ENCODE measurements at places on chromosomes 2 and 18.

DNA sequence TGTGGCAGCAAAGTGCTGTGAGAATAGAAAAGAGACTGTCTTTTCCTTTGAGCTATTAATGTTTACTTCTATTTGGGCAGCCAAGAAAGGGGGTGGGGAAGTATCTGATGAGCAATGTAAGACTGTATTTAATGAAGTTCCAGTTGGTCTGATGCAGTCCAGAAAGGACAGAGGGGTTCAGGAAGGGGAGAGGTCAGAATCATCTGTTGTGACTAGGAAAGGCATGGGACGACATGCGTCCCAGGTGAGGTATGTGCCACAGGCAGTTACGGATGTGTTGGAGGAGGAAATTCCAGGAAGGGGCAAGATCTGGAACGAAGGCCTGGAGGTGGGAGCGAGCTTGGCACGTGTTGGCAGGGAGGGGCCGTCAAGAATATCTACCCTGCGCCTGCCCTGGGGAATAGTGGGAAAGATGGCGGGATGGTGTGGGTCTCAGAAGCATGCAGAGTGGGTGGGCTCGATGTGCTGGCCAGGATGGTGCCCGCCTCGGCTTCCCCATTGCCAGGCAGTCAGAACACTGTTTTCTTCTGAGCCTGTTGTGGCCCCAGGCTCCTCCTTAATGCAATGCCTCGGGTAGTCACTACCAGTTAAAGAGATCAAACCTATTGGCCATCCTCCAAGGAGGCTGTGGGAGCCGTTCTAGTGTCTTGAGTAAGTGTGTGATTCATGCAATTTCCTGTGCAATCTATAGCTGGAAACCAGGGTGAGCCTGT is 57.8 kb upstream of the TXNDC2 start:
- no peak for DNase-seq

GRCh38 chr2:11017921-11018320 is 106.2 kb downstream of the KCNF1 start:
- no peak for DNase-seq

GRCh38 chr2:127197475-127198385 is 22.4 kb downstream of the CYP27C1 start:
- peak; percentile 15 for DNase-seq

- no peak for DNase-seq
These were observed 667 bp downstream of the REEP1 start for GRCh38 chr2:86336675-86337243.

- no peak for DNase-seq
These were observed 182.7 kb upstream of the GLI2 start for GRCh38 chr2:120552800-120553481.

- no peak for DNase-seq
These were observed 122.8 kb downstream of the LYPD1 start for GRCh38 chr2:132547090-132547687.

DNA sequence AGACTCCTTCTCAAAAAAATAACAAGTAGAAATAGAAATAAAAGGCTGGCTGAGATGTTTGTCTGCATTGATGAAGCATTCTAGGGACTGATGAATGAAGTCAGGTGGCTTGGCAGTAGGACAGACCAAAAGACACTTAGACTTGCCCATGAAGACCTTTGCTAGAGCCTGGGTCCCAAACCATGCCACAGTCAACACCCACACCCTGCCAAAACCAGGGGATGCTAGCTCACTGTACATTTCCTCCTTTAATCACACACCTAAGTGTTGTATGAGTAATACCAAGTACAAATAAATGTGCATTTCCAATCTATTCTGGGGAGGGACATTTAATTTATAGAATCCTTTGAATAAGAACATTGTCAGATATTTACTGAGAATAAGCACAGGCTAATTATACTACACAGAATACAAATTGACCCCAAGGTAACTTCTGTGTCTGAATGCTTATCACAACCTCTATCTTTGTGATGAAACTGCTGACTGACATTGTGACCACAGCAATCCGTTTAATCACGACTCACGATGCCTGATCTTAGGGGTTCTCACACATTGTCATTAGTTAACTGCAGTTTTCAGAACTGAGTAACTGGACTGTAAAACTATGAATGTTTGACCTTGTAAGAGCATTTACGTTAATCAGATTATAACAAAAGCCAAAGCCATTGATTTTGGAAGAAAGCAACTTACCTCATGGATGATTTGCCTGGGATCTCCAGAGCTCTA is 10.5 kb upstream of the NOL10 start:
- no peak for DNase-seq

DNA sequence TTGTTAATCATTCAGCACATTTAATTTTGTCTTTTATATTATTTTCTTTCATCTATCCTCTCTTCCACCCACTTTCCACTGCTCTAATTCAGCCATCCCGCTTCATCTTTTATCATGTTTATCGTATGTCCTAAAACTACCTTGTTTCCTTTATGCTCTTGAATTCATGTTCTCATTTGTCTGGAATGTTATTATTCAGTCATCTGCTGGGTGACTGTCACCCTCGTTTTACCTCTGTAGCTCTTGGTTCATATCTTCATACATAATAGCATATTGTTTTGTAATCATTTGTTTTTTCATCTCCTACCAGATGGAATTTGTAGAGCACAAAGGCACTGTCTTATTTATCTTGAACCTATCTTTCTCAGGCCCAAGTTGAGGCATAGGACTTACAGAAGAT is 37.0 kb downstream of the SMCHD1 start:
- no peak for DNase-seq

- DNase-seq: no peak
These were observed 270.8 kb downstream of the ZEB2 start for GRCh38 chr2:144249035-144249637.

GRCh38 chr2:171545086-171545485 is 22.8 kb downstream of the CYBRD1 start:
- no peak for DNase-seq

- DNase-seq: no peak
These were observed 89.0 kb downstream of the ZNF532 start for GRCh38 chr18:58953627-58954026.

GRCh38 chr2:39706312-39706711 is 40.6 kb downstream of the TMEM178A start:
- DNase-seq: no peak

- DNase-seq: no peak
These were observed 20.2 kb downstream of the SKA1 start for GRCh38 chr18:50395093-50395492.

DNA sequence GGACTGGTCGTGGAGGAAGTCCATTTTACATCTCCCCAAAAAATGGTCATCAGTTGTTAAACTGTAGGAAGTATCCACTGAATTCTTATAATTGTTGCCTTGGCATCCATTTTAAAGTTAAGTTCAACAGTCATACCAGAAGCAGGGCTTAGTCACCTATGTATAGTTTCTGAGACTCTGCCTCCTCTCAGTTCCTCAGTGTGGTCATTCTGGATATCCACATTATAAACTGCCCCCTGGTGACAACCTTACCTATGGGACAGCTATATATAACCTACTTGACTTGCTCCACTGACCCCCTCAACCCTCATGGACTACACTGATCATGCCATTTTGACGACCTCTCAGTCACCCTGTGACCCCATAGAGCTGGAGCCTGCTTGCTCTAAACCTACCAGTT is 617.0 kb downstream of the LRP1B start:
- no peak for DNase-seq

DNA sequence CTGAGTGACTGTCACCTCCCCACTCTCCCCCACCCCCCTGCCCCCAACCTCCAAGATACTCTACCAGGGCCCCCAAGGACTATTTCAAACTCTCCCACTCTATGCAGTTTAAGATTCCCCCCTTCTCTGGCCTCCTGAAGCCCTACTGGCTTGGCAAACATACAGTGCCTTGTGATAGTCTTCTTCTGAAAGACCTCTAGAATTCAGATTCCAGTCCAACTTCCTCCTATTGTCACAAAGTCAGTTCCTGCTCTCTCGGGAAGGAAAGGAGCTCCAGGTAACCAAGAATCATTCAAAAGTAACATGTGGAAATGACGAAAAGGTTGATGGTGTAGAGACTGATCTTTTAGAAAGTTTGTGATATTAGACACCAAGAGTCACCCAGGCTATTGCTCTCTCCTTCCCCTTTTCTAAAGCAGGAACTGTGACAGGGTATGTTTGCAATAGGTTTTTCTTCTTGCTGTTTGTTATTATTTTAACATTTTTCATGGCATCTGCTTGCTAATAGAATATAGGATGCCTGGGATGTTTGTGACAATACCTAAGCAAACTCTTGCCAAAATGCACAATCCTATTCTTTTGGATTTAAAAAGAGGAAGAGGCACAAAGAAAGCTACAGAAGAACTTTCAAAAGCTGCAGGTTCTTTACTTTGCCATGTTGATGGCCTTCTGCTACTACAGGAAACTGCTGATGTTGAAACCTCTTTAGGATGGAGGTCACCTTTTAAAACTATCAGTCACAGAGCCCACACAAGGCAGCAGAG is 93.5 kb upstream of the MGAT4A start:
- DNase-seq: no peak

DNA sequence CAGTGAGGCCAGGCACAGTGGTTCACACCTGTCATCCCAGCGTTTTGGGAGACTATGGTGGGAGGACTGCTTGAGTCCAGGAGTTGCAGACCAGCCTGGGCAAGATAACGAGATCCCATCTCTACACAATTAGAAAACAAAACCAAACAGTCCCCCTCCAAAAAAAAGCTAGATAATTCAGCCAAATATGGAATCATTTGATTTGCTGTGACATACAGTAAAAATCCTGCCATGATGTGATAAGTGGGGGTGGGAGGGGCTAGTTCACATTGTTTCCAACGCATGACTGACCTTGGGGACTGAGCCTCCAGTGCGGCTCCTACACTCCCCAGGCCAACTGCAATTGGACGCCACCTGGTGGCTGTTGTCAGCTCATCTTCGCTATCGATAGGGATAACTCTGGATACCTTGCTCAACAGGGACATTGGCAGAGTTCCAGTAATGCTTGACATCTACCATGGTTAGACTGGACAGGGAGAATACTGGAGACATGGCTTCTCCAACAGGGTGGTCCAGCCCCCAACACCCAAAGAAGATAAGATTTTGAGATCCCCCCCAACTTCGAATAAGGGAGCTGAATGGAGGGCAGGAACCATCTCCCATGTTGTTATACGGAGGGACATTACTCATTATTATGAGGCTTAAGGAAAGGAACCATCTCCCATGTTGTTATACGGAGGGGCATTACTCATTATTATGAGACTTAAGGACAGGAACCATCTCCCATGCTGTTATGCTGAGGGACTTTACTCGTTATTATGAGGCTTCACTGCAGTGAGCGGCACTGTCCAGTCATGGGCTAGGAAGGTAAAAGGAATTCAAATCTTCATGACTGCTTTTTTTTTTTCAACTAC is 135.9 kb downstream of the TGIF1 start:
- no peak for DNase-seq

DNA sequence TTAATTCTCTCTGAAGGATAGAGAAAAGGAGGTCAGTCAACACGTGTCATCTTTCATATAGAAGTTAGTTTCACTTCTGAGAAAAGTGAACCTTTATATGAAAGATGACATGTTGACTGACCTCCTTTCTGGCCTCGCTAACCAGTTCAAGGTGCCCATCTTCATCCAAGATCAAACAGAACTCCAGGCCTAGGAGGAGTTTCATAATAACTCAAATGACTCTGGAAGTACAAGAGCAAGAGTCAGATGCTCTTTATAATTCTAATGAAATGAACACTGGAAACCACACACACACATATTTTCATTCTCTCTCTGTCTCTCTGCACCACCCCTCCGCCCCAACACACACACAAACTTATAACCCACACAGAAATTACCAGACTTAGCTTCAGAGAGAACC is 16.3 kb downstream of the ANKRD44 start:
- no peak for DNase-seq

DNA sequence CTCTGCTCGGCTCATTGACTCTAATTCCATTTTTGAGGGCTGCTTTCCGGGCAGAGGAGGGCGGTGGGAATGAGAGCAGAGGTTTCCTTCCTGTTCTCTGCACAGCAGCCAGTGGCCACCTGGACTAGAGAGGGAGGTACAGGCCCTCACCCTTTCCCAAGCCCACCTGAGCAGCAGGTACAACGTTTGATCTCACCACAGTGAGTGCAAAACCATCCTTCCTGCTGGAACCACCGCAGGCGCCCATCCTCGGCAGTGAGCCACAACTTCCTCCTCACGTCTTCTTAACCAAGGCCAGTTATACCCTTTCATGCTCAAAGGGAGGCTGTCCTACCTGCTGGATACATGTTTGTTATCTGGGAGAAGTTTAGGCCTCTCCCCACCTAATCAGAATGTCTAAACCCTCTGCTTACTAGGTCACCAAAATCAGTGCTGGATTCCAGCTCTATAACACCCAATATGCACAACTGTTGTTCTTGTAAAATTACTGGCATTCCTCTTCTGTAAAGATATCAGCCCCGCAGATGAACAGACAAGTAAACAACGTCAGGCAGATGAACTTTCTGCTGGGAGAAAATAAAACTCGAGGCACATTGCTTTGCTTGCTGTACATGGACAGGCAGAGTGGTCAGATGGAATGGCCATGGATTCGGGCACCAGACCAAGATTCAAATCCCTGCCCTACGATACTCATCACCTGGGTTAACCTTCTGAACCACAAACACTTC is 191.4 kb downstream of the SH3RF3 start:
- no peak for DNase-seq

DNA sequence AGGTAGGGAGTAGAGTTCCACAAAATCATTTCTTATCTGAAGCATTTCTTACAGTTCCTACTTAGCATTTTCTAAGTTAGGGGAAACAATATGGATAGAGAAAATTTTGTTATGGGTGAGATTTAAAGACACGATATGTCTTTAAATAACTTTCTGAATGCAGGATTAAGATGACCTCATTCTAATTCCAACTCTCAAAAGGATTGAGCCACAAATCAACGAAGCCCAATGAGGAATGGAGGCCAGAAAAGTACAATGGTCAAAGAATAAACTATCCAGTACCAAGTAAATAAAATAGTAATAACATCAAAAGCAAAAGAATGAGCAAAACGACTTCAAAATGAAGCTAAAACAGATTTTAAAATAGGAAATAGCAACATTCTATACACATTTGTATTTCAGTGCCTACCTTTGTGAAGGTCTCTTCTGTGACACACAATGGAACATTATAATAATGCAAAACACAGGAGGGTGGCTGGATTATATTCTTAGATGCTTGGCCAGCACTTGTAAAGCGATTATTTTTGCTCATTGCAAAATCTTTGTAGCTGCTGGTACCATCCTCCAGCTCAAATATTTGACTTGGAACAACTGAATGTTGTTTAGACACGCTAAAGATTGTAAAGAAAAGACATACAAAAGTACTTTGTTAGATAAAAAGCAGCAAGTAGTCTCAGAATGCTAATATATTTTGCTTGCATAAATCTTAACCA is 33.8 kb downstream of the HNRNPLL start:
- no peak for DNase-seq

DNA sequence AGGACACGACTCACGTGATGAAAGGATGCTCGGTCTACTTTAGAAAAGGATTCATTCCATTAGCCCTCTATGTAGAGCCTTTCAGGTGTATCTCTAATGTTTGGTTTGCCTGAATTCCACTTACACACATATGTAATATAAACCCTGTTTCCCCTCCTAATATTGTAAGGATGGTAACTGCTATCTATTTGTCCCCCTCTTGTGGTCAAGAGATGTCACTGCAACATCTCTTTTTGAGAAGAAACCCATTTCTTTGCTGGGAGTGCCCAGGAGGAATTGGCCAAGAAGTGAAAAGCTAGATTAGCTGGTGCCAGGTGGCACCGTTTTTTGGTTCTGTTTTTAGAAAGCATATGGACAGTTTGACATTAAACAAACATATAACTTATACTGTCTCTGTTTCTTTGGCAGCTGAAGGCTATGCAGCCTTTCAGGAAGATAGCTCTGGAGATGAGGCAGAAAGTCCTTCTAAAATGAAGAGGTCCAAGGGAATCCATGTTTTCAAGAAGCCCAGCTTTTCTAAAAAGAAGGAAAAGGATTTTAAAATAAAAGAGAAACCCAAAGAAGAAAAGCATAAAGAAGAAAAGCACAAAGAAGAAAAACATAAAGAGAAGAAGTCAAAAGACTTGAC is 41.2 kb downstream of the RALBP1 start:
- DNase-seq: no peak
